Psoas muscle (tissue), 8 donors: ENCODE measurements at places on chromosomes 6 and 20. TPM values are rescaled to one million over a fixed set of nuclear protein-coding genes. Genes with fewer than 3 reads are reported as not detected.

DNA sequence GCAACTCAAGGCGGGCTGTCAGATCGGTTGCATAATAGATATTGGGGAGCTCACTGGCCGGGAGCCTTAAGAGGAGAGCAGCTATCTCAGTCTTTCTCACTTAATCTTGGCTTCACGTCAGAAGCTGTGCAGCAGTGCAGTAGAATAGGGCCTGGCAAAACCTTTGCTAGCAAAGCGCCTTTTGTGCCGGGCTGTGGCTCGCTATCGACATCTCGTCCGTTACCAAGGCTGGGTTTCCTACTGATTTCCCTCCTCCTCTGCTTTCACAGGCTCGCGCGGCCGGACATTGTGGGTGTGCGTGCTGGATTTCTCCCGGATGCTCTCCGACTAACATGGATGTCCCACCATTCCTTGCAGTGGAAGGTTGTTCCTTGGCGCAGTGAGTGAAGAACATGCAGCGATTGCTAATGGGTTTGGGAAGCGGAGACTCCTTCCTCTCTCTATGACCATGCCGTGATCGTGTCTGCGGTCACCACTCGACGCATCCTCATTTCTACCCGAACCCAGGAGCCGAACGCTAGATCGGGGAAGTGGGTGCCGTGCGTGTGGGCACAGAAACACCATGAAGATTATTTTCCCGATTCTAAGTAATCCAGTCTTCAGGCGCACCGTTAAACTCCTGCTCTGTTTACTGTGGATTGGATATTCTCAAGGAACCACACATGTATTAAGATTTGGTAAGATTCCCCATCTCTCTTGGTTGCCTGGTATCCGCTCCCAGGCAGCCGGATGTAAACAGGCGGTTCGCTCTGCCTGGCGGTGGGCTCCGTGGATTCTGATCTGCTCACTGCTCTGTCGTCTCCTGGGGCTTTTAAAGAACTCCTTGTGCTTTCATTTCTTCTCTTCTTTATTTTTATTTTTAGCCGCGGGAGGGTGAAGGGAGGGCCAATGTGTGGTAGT, 5.5 kb downstream of the GRIK2 start:
- no peak for DNase-seq

DNA sequence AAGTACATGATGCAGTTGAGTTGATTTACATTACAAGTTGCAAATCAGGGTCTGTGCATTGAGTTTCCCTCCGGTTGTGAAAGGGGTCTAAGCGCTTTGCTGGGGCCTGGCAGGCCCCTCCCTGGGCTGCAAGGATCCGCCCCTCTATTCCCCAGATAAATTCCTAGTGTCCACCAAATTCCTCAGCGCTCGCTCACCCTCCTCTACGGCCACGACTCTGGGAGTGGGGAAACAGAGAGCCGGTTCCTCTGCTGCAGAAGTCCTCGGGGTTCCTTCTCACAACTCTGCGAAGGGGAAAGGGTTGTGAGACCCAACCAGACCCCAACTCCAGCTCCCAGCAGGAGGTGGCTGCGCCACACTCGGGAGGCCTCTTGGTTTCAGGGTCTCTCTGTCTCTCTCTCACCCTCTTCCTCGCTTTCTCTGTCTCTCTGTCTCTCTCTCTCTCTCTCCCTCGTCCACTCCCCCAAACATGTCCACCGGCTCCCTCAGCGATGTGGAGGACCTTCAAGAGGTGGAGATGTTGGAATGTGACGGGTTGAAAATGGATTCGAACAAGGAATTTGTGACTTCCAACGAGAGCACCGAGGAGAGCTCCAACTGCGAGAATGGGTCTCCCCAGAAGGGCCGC, at the start of gene TCF21:
Gene TCF21 (plus strand): TSS at position 185 of the 628 bp plus-strand sequence. CDS start 285 bp downstream, at position 470.
- DNase-seq, result no peak

GRCh38 chr6:33206864-33207551, 1.3 kb upstream of the RING1 start:
- DNase-seq, result no peak

DNA sequence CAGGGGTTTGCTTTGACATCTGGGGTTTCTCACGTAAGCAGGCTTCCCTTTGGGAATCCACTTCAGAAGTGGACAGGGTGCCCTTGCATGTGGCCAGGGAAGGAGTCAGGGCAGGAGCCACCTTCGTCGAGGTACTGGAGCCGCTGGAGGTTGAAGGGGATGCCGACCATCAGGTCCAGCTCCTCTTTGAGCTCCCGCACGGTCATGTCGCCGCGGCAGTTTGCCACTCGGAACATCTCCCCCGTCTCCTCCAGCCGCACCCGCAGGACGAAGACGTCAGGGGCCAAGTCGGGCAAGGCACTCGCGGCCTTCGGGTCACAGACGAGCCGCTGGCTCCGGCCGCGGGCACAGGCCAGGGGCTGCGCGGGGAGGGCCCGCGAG, 360 bp downstream of the ANKRD60 start:
- no peak for DNase-seq

DNA sequence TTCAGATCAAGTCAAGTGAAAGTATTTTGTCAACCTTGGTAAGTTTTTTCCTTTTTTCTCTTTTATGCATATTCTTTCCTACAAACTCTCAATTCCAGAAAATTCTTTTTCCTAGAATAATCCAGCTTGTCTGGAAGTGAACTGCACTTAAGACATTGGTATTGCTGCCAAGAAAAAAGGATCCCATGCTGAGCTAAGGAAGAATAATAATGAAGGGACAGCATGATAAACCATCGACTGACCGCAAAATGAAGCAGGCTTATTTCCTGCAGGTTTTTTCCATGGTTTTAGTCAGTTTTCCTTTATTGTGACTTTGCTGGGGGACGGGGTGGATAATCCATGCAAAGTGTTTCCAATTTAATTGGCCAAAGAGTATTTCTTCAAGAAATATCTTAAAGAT, 857.6 kb upstream of the SLC35B3 start:
- DNase-seq, result no peak

GRCh38 chr20:32652739-32653526, 20.8 kb downstream of the C20orf203 start:
- peak; percentile 89 for DNase-seq

DNA sequence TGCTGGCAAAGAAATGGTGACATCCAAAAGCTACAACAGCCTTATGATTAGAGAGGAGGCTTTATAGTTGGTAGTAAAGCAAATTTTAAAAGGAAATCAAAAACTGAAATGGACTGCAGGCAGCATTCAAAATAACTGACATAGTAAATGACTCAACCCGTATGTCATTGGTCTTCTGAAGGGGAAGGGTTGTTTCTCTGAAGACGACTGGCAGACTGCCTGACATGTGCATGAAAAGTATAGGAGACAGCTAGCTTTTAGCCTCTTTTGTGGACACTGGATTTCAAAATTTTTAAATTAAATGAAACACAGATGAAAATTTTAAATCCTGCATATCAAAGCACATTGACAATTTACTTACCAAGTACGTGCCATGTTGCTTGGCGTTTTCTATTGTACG, 90.7 kb downstream of the TRMT6 start:
- DNase-seq, result no peak

GRCh38 chr6:32883789-32884188, 29.8 kb downstream of the PSMB9 start:
- DNase-seq, result peak; percentile 31

DNA sequence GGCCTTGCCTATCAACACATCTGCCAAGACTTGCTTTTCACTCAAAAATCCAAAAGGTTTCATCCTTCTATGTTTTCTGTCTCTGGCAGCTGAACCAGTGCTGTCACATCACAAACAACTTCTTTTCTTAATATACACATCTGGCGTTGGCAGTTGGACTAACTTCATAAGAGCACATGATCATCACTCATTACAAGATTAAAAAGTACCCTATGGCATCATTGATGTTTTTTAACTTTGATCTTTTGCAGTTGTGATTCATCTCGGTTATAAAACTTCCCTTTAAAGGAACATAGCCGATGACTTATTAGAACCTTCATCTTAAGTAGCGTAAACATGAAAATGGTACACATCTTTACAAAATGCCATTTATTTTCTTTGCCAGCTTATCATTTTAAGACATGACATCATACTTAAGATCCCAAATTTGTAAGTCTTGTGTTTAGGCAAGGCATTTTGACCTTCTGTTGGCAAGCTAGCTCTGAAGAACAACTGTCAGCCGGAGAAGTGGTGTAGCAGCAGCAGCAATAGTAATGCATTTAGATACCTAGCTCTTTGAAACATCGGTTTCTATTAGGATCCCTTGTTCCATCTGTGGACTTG, 64.2 kb upstream of the SUPT3H start:
- DNase-seq, result no peak

DNA sequence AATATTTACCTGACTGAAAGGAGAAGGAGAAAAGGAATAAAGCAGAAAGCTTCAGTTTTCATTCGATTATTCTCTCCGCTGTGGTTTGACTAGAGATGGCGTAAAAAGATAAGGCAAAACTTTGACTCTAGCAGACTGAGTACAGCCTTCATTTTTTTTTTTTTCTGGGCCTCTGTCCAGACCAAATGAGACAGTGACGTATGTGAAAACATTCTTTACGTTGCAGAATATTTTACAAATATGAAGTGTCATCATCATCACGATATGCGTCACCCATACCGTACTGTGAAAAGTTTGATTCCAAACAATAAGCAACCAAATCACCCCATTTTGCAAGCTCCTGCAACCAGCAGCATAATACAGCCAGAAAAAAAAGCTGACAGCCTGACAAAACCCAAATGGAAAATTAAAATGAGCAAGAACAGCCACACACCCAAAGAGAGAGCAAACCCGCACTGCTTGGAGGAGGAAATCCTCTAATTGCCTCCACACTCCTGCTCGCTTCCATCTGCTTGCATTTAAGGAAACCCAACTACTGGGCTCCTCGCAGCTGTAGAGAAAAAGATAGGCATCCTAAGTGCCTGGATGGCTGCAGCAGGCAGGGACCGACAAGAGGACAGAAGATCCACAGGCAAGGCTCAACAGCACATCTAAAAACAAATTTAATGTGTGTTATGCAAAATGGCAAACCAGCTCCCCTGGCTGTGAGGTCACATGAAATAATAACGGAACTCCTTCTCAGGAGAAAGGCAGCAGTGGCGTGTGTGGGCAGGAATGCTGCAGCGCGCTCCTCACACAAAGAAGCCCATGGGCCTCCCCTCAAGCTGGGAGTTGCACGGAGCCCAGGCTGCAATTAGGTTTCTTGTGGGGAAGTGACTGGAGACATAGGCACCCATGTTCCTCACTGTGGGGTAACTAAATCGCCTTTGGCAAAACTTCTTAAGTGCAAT, 113.1 kb downstream of the FYN start:
- no peak for DNase-seq

GRCh38 chr6:10269814-10270472, 144.9 kb downstream of the TFAP2A start:
- no peak for DNase-seq

DNA sequence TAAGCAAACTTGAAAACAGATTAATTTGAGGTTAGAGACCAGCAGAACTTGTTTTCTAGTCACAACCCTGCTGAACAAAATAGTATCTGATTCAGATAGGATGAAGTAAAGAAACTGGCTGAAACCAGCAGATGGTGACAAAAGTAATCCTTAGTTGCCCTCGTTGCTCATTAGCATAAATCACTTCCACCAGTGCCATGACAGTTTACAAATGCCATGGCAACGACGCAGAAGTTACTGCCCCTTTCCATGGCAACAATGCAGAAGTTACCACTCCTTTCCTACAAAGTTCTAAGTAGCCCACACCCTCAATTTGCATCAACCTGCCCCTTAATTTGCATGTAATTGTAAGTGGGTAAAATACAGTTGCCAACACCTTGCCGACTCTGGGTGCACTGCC, 23.7 kb downstream of the SNRPB start:
- DNase-seq, result no peak

DNA sequence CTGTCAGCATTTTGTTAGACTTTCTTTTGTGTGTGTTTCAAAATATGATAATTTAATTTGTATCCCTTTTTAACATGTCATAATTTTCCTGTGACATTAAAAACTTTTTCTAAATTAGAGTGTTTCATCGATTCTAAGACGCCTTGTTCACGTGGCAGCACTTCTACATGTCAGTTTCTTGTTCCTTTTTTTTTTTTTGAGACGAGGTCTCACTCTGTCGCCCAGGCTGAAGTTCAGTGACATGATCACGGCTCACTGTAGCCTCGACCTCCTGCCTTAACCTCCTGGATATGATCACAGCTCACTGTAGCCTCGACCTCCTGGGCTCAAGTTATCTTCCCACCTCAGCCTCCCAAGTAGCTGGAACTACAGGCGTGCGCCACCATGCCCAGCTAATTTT, 27.6 kb upstream of the ADRM1 start:
- no peak for DNase-seq

DNA sequence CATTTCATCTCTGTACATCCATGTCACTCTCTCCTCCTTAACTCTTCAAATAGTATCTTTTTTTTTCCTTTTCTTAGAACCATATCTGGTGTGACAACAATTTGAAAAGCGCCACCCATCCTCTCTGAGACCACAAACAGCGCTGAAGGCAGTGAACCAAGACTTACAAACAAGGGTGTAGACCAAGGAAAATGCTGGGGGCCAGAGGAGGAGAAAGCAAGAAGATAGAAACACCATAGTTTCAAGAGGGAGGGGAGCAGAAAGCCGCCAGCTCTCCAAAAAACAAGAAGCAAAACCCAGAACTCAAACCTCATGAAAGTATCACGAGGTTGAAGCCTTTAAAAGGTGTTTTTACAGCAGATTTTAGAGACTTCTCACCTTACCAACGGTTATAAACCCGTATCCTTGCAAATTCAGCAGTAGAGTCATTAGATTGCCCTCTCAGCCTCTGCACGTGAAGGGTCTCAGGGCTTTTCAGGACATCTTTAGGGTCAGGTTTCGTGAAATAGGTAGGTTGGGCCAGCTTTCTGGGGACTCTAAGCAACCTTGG, 13.3 kb upstream of the RIPOR2 start:
- DNase-seq, result no peak

GRCh38 chr20:41030531-41031242, 2.1 kb downstream of the TOP1 start:
- no peak for DNase-seq

DNA sequence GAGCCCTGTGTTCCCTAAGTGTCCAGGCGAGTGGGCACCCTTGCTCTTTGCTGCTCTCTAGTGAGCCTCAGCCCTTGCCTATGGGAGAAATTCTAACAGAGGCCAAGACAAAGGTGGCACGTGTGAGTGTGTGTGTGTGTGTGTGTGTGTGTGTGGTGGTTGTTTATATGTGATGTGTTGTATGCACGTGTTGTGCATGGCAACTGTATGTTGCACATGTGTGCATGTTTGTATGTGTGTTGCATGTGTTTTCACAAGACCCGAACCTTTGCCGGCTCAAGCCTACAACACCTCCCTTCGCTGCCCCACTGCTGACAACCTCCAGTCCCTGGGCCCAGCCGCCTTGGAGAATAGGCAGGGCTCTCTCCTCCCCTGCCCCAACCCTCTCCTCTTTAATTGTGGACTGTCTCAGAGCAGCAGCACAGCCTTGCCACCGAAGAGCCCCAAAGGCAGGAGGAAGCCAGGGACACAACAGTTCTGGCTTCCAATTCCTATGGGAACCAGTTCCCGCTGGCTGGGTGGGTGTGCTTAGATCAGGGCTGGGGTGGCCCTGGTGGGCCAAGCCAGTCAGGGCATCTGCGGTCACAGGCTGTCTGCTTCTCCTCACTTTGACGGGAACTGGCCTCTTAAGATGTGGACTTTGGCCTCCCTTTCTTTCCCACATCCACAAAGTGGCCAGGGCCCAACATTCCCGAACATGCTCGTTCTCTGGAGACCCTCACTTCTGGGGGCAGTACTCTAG, 2.7 kb downstream of the KCNK16 start:
- no peak for DNase-seq

- DNase-seq, result no peak
Observed at GRCh38 chr20:51531141-51531710, 11.3 kb downstream of the NFATC2 start.

NRN1 gene
- total RNA-seq, result 9.3 TPM

GINS1 gene
- not detected for total RNA-seq

LTV1 gene
- 28.0 TPM for total RNA-seq

RSPO4 gene
- not detected for total RNA-seq

SLPI gene
- 5.7 TPM for total RNA-seq

CDH4 gene
- total RNA-seq, result 1.0 TPM

HLA-DRA gene
- total RNA-seq, result 19.9 TPM

RNF144B gene
- 86.8 TPM for total RNA-seq

CAGE1 gene
- not detected for total RNA-seq
